Fibroblast of mammary gland (primary cell): ENCODE measurements at places on chromosomes 6 and 20.

DNA sequence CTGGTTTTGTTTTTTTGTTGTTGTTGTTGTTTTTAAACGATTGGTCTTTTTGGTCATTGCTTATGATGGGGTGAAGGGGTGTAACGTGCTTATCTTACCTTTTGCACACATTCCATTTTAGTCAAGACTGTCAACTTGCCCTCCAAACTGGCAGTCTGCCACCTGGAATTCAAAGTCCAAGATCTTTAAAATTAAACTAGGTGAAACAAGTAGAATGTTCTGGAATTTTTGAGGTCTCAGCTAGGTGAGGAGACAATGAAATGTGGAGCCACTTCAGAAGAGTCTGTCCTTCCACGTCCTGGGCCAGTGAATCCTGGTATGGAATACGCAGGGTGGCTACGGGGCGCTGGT lies 344.6 kb downstream of the ZFAND3 start:
- no peak for DNase-seq

DNA sequence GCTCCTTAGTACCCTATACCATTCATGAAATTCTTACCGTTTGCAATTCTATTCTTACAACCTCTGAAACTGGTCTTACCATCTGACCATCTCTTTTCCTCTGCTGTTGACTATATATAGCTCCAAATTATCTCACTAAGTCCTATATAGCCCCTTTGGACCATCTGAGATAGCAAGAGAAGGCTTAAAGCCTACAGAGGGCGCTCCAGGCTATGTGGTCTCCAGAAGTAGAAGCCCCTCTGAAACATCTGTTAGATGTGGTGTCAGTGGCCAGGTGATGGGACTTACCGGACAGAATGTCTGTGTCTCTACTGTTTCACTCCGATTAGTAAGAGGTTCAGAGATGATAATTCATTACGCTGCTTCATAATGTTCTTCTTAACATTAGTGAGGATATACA lies 140.7 kb upstream of the BMP2 start:
- no peak for DNase-seq

DNA sequence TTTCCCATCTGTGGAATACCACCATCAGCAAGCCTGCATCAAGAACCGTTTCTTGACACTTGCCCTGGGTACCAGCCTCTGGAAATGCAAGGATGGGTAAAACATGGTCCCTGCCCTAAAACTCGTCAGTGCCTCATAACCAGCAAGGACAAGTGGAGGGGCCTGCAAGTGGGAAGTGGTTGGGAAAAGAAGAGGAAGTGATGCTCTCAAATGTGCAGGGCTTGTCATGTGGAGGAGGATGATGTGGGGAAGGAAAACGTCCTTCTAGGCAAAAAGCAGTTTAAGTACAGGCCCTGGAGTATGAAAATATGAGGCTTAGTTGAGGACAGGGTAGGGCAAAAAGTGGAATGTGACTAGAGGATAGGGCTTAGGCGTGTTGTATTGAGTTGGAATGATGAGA lies 19.0 kb downstream of the RREB1 start:
- DNase-seq = no peak

GRCh38 chr6:90575267-90575666 lies 11.6 kb downstream of the MAP3K7 start:
- no peak for DNase-seq

DNA sequence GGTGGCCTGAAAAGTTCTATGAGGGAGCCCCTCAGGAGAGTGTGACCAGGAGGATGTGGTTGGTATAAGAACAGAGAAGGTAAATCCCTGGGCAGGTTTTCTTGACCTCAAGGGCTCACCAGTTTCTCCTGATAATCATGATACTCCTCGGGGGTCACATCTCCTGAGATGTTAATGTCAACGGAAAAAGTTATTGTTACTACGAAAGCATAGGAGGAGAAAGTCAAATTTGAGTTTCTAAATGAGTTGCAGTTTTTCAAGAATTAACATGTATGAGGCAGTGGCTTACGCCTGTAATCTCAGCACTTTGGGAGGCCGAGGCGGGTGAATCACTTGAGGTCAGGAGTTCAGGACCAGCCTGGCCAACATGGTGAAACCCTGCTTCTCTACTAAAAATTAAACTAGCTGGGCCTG lies 23.4 kb downstream of the MGME1 start:
- no peak for DNase-seq

- peak; percentile 49 for DNase-seq
Observed at GRCh38 chr6:75317503-75318206, 33.1 kb upstream of the TMEM30A start.

DNA sequence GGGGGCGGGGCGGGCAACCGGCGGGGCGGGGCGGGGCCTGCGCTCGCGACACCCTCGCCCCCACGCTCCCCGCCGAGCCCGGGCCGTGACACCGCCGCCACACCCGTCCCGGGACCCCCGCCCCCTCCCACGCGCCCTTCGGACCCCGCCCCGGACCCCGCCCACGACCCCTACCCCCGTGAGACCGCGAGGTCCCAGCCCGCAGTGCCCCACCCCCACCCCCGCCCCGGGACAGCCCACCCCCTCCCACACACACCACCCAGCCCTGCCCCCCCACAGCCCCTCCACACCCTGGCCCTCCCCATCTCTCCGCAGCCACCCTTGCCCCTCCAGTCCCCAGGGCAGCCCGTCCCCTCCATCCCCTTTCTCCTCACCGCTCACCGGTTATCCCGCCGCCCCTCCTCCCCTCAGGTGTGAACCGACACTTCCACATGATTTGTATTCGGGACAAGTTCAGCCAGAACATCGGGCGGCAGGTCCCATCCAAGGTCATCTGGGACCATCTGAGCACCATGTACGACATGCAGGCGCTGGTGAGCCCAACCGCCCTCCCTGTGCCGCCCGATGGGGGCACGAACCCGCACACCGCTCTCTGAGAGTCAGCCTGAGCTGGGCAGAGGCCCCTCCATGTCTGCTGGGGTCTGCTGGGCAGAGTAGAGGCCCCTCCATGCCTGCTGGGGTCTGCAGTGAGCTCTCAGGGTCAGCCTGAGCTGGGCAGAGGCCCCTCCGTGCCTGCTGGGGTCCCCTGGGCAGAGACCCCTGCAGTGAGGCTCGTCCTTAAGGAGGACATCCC lies 622 bp downstream of the MRGBP start:
- no peak for DNase-seq

GRCh38 chr6:165390475-165390874 lies 81.1 kb upstream of the C6orf118 start:
- DNase-seq = no peak

DNA sequence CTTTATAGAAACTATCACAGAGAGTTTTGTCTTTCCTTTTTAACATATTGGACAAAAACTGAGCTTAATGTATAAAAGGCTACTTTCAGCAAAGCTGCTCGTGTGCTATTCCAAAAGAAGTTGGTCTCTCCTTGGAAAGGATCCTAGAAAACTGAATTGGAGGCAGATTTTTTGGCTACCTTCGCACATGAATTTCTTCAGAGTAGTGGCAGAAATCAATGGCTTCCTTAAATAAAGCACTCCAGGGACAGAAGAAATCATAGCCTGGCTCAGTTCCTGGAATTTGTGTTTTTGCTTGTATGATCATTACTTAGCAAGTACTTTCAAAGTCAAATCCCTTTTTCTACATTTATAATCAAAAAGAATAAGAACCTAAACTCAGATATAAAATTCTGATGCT lies 780.3 kb downstream of the PHF3 start:
- DNase-seq = peak; percentile 56

GRCh38 chr6:169619650-169620049 lies 82.2 kb downstream of the WDR27 start:
- DNase-seq = peak; percentile 67

GRCh38 chr6:142705054-142705453 lies 239.9 kb downstream of the HIVEP2 start:
- DNase-seq = no peak

GRCh38 chr6:129331450-129332138 lies 378.4 kb downstream of the ARHGAP18 start:
- DNase-seq = peak; percentile 73

GRCh38 chr6:73074175-73074574 lies 151.1 kb downstream of the KHDC1L start:
- DNase-seq = peak; percentile 75

DNA sequence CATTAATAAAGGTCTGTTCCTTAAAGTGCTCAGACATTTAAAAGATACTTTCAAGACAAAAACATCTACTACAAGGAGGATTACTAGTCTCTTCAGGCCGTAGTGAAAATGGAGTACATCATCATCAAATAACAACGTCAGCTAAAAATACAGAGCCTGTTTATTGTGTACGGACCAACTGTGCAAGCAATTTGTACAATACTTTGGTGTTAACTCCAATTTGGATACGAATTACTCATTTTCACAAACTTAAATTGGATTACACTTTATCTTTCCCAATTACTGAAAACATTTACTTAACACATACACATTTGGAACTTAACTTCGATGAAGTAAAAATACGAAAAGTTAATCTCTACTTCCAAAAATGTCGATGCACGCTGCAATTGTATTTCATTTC lies 802 bp downstream of the CYP39A1 start:
- no peak for DNase-seq

DNA sequence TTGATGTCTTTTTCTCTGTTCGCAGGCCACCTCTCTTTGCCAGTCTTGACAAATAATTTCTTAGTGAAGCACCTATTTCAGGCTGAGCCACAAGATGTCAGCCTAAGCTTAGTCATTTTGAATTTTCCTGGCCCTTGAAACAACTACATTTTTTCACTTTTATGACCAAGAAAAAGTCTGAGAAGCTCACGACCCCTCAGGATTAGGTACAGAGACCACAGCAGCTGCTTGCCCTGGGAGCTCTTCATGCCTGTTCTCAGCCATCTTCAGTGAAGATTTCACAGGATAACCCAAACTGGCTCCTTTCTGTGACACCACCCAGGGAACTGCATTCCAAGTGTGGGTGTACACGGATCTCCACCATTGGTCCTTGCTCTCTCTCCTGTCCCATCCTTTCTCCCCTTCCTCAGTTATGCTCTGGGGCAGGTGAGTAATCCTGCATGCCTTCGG lies 38.4 kb upstream of the SPTLC3 start:
- peak; percentile 60 for DNase-seq

GRCh38 chr6:151488226-151488625 lies 5.6 kb upstream of the CCDC170 start:
- peak; percentile 48 for DNase-seq

- DNase-seq = no peak
Observed at GRCh38 chr6:42372699-42373098, 79.0 kb downstream of the TRERF1 start.

GRCh38 chr6:36478051-36478526 lies 35.3 kb downstream of the KCTD20 start:
- DNase-seq = no peak

- peak; percentile 82 for DNase-seq
Observed at GRCh38 chr6:163897030-163897429, 482.5 kb downstream of the QKI start.

GRCh38 chr20:41316051-41316450 lies 1.5 kb downstream of the ZHX3 start:
- no peak for DNase-seq

DNA sequence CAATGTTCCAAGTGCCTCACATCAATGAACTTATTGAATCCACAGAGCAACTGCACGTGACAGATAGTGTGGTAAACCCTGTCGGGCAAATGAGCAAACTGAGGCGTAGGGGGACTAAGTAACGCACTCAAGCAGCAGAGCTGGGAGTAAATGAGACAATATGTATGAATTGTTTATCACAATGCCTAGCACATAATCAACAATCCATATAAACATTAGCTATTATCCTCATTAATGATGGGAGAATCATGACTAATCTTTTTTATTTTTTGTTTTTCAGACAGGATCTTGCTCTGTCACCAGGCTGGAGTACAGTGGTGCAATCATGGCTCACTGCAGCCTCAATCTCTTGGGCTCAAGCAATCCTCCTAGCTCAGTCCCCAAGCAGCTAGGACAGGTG lies 43.9 kb upstream of the B4GALT5 start:
- no peak for DNase-seq

GRCh38 chr20:35963878-35964277 lies 4.5 kb upstream of the CNBD2 start:
- no peak for DNase-seq

- DNase-seq = no peak
Observed at GRCh38 chr6:158773581-158774449, 45.4 kb downstream of the EZR start.

DNA sequence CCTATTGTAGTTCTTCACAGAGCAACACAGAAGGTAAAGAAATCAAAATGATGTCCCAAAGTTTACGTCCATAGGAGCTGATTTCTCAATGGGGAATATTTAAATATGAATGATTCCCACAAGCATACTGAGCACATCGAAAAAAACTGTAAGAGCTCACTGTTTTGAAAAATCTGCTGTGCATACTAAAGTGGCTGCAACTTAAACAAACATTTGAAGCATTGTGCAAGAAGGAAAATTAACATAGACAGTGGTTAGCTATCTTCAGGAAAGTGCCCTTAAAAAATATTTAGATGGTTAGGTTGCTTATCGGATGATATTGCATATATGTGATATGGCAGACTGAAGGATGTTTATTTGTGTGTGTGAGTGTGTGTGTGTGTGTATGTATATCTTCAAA lies 747.6 kb downstream of the RFPL4B start:
- DNase-seq = peak; percentile 6

- no peak for DNase-seq
Observed at GRCh38 chr6:96948631-96949030, 24.1 kb downstream of the KLHL32 start.

GRCh38 chr6:169960521-169960885 lies 209.1 kb downstream of the ERMARD start:
- no peak for DNase-seq

DNA sequence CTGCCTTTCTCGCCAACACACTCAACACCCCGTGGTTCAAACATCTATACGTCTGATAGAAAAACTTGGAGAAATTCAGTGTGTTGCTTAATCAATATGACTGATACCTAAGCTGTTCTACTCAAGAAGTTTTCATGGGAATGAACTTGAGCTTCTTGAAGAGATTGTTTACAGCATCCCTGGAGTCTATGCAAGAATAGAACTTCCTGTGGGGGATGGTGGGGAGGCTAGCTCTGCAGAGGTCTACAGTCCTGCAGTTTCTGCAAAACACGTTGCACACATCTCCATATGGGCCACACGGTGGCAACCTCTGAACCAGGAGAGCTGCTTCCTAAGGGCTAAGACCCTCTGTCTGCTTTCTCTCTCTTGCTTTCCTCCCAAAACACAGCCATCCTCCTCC lies 32.7 kb upstream of the FANCE start:
- DNase-seq = peak; percentile 56

- no peak for DNase-seq
Observed at GRCh38 chr6:108685970-108686369, 125.3 kb downstream of the FOXO3 start.

DNA sequence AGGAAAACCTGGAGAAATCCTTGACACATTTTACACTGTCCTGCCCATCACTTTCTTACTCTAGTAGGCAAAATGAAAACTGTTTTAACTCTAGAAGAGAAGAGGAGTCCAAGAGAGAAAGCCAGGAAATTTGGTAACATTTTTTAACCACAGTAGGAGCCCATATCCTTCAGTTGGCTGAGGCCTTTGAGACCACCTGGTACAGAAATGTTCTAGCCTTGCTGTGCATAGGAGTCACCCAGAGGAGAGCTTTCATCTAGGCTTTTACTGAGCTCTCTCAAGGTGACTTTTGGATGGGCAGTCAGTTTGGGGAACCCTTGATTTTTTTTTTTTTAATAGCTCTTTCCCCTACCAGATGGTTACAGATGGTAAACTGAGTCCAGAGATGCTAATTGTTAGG lies 25.0 kb downstream of the LRRN4 start:
- no peak for DNase-seq
